ENCODE measurements at places on chromosomes 11 and 22.

DNA sequence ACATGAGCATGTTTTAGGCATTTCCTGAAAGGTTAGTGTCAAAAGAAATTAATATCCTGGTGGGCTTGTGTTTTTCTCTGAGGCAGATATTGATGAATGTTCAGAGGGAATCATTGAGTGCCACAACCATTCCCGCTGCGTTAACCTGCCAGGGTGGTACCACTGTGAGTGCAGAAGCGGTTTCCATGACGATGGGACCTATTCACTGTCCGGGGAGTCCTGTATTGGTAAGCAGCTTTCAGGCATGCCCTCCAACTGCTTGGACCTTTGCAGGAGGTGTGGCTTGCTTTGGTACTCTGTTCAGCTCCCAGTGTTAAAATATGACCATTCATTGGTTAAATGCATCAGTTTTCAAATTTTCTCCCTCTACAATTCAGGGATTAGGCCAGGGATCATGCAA, 658.6 kb upstream of the ANO5 start:
- no peaks in the 10 kb centered on the region for H3K4me1 ChIP-seq
- H3K4me3 ChIP-seq = no peak overlapping the region
- H3K27ac ChIP-seq = no peak overlapping the region
- no peaks in the 10 kb centered on the region for H3K36me3 ChIP-seq
- no peak for DNase-seq

GRCh38 chr11:7924536-7924935, 6.5 kb downstream of the OR10A6 start:
- no peaks in the 10 kb centered on the region for H3K4me1 ChIP-seq
- no peak overlapping the region for H3K27ac ChIP-seq
- DNase-seq = no peak
- no peaks in the 10 kb centered on the region for H3K36me3 ChIP-seq

GRCh38 chr11:74681686-74682651, 49.3 kb downstream of the CHRDL2 start:
- H3K36me3 ChIP-seq = no peaks in the 10 kb centered on the region
- no peak overlapping the region for H3K27ac ChIP-seq
- no peak for DNase-seq
- H3K4me3 ChIP-seq = no peak overlapping the region
- H3K27me3 ChIP-seq = peaks cover 24% of the 10 kb centered on the region

DNA sequence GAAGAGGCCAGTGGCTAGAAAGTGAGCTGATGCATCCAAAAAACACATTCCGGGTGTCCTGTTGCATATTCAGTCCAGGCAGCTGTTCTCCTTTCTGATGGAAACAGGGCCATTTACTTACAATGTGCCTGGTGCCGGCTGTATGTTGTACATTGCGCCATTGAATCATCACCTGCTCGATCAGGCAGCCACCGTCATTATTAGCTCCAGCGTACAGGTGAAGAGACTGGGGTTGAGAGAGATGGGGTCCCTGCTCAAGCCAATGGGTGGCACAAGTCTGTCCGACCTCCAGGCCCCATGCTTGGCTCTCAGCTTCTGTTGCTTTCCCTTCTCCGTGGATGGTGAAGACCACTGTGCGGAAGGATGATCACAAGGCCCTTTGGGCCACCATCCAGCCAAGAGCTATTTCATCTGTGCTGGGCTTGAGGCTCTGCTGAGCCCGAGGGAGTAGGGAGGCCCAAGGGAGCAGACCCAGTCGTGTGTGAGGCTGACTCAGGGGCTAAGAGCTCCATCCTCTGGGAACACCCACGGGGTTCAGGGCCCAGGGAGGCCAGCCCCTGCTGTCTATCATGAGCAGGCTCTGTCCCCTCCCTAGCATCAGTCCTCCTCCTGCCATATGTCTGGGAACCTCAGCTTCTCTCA, 20.7 kb upstream of the EMID1 start:
- H3K36me3 ChIP-seq = no peaks in the 10 kb centered on the region
- no peak for DNase-seq

- peak overlapping the region; percentile 16 for H3K27ac ChIP-seq
- no peak overlapping the region for H3K4me3 ChIP-seq
- H3K36me3 ChIP-seq = peaks cover 42% of the 10 kb centered on the region
- no peaks in the 10 kb centered on the region for H3K27me3 ChIP-seq
- DNase-seq = no peak
Measured at GRCh38 chr22:24107661-24108060, 73.6 kb upstream of the SUSD2 start.

DNA sequence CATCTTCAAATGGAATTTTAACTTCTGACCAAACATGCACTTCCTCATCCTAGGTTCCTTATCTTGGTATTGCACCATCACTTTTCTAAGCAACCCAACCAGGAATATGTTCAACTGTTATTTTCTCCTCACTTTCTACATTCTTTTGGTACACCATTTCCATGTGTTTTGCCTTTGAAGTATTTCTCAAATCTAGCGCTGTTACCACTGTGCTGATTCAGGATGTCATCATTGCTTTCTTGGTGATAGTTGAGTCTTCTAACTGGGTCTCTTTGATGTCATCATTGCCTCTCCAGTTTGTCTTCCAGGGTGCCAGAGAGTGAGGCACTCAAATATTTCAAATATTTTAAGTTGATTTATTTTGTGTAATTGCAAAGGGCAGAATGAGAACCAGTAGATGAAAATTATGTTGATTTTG, 47.5 kb downstream of the HORMAD2 start:
- peaks cover 15% of the 10 kb centered on the region for H3K36me3 ChIP-seq
- H3K4me3 ChIP-seq = no peak overlapping the region
- H3K27ac ChIP-seq = no peak overlapping the region
- peaks cover 16% of the 10 kb centered on the region for H3K4me1 ChIP-seq

- H3K27ac ChIP-seq = no peak overlapping the region
- H3K27me3 ChIP-seq = peaks cover 6% of the 10 kb centered on the region
- H3K4me3 ChIP-seq = no peak overlapping the region
- H3K4me1 ChIP-seq = no peaks in the 10 kb centered on the region
- no peaks in the 10 kb centered on the region for H3K36me3 ChIP-seq
- DNase-seq = no peak
Measured at GRCh38 chr22:50713571-50714056, 24.4 kb upstream of the ACR start.
